NCI-H187 treated with DMSO at 0.1 percent for 48 hours (cell line): ENCODE measurements at places on chromosomes 4 and X.

GRCh38 chr4:57131849-57132742, 21.9 kb upstream of the IGFBP7 start:
- no peak for DNase-seq

GRCh38 chr4:140952717-140953116, 180.6 kb downstream of the RNF150 start:
- DNase-seq: no peak

DNA sequence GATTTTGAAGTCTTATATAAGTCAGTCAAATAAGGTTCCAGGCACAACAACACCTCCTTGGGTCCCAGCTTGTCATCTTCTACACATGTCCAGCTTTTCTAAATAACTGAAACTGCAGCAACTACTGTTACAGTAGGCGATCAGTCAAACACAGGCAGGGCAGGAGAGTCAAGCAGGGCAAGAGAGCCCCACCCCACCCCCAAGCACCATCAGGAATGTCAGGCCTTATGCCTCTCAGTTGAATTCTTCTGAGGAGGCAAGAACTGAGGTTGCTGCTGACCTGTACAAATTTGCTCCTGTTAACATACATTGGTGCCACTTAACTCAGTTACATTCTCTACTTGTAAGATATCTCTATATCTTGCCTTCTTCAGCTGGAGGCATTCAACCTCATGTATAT, 608.8 kb upstream of the PCDH10 start:
- no peak for DNase-seq

DNA sequence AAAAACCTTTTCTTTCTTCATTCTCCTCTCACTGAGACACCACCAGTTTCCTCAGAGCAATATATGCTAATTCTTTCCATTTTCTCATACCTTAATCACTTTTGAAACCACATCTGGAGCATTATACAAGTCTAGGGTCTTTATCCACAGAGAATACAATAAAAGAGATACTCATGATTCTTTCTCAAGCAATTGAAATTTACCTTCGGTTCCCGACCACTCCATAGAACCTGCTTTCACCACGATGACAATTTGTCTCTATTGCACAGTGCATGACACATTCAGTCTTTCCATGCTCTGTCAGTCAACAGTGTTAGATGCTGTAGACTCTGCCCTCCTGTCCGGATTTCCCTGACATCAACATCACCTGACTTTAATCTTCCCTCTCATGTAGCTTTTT, 409.3 kb upstream of the NWD2 start:
- no peak for DNase-seq

DNA sequence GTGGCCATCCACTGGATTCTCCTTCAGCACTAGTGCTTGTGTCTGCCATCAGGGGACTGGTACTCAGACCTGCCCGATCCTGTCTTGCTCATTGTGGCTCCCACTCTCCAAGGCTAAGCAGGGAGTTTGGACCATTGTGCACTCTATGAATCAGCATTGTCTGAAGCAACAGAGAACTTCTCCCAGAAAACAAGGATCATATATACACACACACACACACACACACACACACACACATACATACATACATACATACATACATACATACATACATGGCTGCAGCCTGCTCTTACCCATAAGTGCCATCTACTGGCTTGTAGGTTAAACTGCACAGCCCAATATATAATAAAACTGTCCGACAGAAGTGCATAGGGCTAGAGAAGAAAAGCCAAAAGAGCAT, 345.3 kb upstream of the LCORL start:
- DNase-seq: no peak
